ENCODE measurements at places on chromosomes 2 and 18. TPM values are rescaled to one million over a fixed set of nuclear protein-coding genes. Genes with fewer than 3 reads are reported as not detected.

DNA sequence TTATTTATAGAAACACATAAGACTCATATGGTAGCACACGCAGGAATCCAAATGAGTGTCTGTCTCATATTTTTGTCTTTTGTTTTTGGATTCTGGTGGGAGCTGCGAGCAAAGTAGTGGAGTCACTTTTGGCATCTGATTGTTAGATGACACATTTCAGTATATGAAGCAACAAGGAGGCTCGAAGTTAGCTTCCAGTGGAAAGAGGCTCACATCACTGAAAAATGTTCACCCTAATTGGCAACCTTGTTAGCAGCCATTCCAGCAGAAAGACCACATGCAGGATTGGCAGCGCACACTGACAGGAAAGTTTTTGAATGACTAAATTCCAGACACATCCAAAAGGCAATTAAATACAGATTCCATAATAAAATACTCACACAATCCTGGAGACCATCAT is 87.4 kb downstream of the MYT1L start:
- DNase-seq: no peak
- H3K4me3 ChIP-seq: no peak overlapping the region
- no peaks in the 10 kb centered on the region for H3K36me3 ChIP-seq

DNA sequence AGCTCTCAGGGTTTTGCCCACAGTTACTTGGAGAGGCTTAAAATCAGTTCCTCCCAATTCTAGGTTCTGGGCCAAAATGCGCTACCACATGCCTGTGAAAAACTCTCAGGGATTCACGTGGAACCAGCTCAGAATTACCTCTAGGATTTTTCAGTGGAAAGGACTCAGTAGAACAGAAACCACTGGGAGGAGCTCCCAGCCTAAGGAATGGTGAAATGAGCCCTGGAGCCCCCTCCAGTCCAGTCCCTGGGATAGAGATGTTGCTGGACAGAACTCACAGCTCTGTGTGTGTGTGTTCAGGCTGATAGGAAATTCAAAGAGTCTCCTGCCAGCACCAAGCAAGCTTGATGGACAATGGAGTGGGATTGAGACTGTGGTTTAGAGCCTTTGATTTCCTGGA is 21.1 kb upstream of the SLC9A4 start:
- H3K36me3 ChIP-seq: no peaks in the 10 kb centered on the region
- no peak overlapping the region for H3K4me3 ChIP-seq
- H3K4me1 ChIP-seq: no peaks in the 10 kb centered on the region
- peaks cover 6% of the 10 kb centered on the region for H3K27me3 ChIP-seq
- no peak for DNase-seq

DNA sequence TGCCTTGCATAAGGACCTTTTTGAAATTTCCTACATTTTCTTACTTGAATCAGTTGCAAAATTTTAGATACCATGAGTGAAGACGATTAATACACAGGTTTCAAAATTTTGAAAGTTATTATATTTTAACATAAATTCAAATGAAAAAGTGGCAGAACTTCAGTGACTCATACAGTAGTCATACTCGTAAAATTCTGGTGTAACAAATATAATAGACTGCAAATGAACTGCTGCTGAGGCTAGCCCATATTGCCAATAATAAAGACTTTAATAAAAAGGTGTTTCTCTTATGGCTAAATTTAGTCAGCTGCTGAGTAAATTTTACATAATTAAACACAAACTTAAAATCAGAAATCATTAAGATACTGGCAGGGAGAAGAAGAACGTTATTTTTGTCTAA is 36.9 kb downstream of the MSH6 start:
- peaks cover 2% of the 10 kb centered on the region for H3K4me1 ChIP-seq
- no peak overlapping the region for H3K27ac ChIP-seq
- no peak for DNase-seq

DNA sequence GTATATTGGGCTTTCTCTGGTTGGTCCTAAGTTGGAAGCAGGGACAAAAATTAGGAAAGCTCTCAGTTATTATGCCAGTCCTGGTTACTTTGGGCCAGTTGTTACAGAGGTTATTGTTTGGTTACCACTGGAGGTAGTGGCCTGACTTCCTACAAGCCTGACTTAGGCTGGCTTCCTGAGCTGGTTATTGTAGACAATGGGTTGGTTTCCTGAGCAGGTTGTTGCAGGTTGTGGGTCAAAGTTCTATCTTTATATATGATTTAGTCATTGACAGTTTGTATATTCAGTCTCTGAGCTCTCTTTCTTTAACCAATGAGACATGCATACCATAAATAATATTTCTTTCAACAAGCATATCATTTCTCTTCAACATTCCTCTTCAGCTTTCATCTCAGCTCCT is 58.7 kb upstream of the RPE start:
- no peak overlapping the region for H3K4me3 ChIP-seq
- no peak overlapping the region for H3K27ac ChIP-seq
- no peaks in the 10 kb centered on the region for H3K4me1 ChIP-seq
- no peak for DNase-seq

GRCh38 chr2:229927817-229928321 is 5.6 kb downstream of the FBXO36 start:
- no peak overlapping the region for H3K4me3 ChIP-seq
- H3K4me1 ChIP-seq: peaks cover 17% of the 10 kb centered on the region
- no peak for DNase-seq
- H3K36me3 ChIP-seq: no peaks in the 10 kb centered on the region

GRCh38 chr2:164954954-164955701 is at the start of gene SLC38A11:
Gene SLC38A11 (minus strand): TSS chr2:164955525. CDS start chr2:164955247, 278 bp downstream.
- peaks cover 16% of the 10 kb centered on the region for H3K27me3 ChIP-seq
- H3K27ac ChIP-seq: no peak within 1 kb of the TSS
- no peak for DNase-seq
- no peak within 1 kb of the TSS for H3K4me3 ChIP-seq

GRCh38 chr2:168157926-168158325 is 89.5 kb downstream of the STK39 start:
- no peaks in the 10 kb centered on the region for H3K27me3 ChIP-seq
- DNase-seq: no peak
- H3K36me3 ChIP-seq: peaks cover 33% of the 10 kb centered on the region
- no peak overlapping the region for H3K4me3 ChIP-seq

GRCh38 chr2:110994250-110994961 is 126.3 kb upstream of the BCL2L11 start:
- H3K27me3 ChIP-seq: peaks cover 38% of the 10 kb centered on the region
- no peak overlapping the region for H3K4me3 ChIP-seq
- H3K4me1 ChIP-seq: peaks cover 6% of the 10 kb centered on the region
- no peak overlapping the region for H3K27ac ChIP-seq
- no peak for DNase-seq

- DNase-seq: peak; percentile 5
- H3K4me3 ChIP-seq: no peak overlapping the region
These were observed 4.9 kb downstream of the GPR35 start for GRCh38 chr2:240629968-240630770.

- H3K27ac ChIP-seq: peak overlapping the region; percentile 69
- H3K4me3 ChIP-seq: peak overlapping the region; percentile 79
- no peaks in the 10 kb centered on the region for H3K27me3 ChIP-seq
These were observed 1.3 kb downstream of the RNPEPL1 start for GRCh38 chr2:240569523-240569997.

DNA sequence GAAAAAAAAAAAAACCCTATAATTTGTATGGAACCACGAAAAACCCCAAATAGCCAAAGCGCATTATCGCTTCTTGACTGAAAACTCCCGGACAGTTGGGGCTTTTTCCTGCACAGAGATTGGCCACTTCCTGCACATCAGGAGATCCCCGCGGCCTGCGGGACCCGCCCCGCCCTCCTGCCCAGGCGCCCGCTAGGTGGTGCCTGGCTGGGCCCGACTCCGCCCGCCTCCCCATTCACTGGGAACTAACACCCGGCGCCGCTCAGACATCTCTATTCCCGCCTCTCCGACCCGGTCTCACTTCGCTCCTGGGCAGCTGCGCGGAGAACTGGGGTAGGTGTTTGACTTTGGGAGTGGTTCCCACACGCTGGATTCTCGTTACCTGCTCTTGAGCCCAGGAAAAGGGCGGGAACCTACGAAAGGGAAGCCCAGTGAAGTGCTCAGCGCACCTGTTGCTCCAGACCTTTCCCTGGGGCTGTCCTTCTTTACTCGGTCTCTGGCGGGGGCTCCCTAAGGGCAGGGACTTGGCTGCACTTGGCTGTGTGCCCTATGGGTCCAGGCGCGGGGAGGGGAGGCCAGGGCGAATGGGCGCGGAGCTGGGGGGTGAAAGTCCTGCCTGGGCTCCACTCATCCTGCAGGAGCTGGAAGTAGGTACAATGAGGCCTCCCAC is at the start of gene HMSD:
TSS of gene HMSD (plus strand) at position 234 of the 670 bp plus-strand sequence. CDS start 4,155 bp downstream, outside the sequence.
- DNase-seq: peak; percentile 88
- peaks cover 13% of the 10 kb centered on the region for H3K27me3 ChIP-seq
- peak within 1 kb of the TSS; percentile 86 for H3K27ac ChIP-seq

- no peaks in the 10 kb centered on the region for H3K36me3 ChIP-seq
- H3K4me3 ChIP-seq: no peak overlapping the region
- no peak overlapping the region for H3K27ac ChIP-seq
- DNase-seq: no peak
- no peaks in the 10 kb centered on the region for H3K4me1 ChIP-seq
These were observed 205.5 kb downstream of the ZNF521 start for GRCh38 chr18:25146512-25146910.

SLC5A7 gene
- total RNA-seq: not detected

SERPINB11 gene
- not detected for total RNA-seq
